ENCODE measurements at places on chromosomes 5 and 9. TPM values are rescaled to one million over a fixed set of nuclear protein-coding genes. Genes with fewer than 3 reads are reported as not detected.

DNA sequence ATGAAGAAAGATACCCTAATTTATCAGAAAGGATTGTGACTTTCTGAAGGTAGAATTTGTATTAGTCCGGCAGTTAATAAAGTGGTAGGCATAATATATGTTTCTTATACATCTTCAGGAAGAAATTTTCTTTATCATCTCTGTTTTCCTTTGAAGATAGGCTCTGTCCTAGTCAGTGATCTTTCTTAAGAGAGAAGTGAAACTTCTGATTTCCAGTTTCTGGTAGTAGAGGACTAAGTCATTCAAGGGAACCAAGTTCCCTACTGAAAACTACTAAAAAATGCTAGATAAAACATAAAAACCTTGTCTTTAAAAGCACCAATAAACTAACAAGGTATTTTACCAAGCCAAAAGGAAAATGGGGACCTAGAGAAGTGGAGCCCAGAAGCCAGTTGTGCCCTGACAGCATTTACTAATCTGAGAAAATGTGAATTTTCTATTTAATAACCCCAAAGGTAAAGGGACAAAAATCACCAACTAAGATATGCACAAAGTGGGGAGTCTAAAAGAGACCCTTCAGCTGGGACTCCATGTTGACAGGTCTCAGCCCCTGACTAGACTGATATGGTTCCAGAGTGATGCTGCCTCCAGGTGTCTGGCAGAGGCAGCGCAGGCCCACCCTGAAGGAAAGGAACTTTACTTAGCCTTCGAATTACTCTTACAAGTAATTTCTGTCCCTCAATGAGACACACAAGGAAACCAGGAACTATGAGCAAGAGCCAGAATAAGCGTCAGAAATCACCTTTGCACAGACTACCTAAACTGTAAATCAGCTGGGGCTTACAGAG is 72.7 kb downstream of the FAM78A start:
- no peak for DNase-seq
- no peaks in the 10 kb centered on the region for H3K4me1 ChIP-seq
- no peak overlapping the region for H3K27ac ChIP-seq
- H3K4me3 ChIP-seq, result no peak overlapping the region
- H3K27me3 ChIP-seq, result no peaks in the 10 kb centered on the region

LCN1 gene
- not detected for total RNA-seq

- H3K4me1 ChIP-seq, result peaks cover 33% of the 10 kb centered on the region
- H3K36me3 ChIP-seq, result peaks cover 12% of the 10 kb centered on the region
- no peak overlapping the region for H3K27ac ChIP-seq
- peak; percentile 54 for DNase-seq
These were observed 30.1 kb downstream of the B4GALT1 start for GRCh38 chr9:33136721-33137670.

DNA sequence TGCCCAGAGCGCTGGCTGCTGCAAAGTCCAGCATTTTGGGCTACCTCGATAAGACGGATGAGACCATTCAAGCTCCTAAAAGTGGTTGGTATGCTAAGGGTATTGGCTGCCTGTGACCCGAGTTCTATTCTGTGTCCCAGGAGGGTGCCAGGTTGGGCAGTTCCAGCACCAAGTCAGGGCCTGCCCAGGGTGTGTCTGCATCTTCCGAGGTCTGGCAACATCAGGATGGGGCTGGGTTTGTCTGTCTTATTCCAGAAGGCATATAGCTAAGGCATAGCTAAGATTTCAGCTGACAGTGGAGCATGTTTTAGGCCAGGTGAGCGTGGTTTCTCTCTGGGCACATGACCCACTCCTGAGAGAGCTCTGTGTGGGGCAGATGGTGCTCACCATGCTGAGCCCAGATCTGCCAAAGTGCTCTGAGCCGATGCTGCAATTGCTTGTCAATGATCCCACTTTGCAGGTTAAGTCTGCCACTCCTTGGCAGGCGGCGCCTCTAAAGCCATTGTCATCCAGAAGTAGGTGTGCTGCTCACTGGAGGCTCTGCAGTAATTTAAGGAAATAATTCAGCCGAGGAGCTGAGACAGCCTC is 7.8 kb downstream of the SLC9A3 start:
- H3K4me3 ChIP-seq, result no peak overlapping the region
- H3K36me3 ChIP-seq, result no peaks in the 10 kb centered on the region

GRCh38 chr9:88077071-88077617 is 61.1 kb downstream of the SPATA31C2 start:
- H3K27me3 ChIP-seq, result no peaks in the 10 kb centered on the region
- peak overlapping the region; percentile 84 for H3K27ac ChIP-seq
- peaks cover 13% of the 10 kb centered on the region for H3K4me1 ChIP-seq
- no peak for DNase-seq
- peak overlapping the region; percentile 51 for H3K4me3 ChIP-seq

- H3K36me3 ChIP-seq, result no peaks in the 10 kb centered on the region
- no peaks in the 10 kb centered on the region for H3K4me1 ChIP-seq
- no peak for DNase-seq
- H3K27ac ChIP-seq, result peak overlapping the region; percentile 23
These were observed 87.9 kb upstream of the MAMDC2 start for GRCh38 chr9:69955536-69956355.

- no peaks in the 10 kb centered on the region for H3K36me3 ChIP-seq
- H3K27me3 ChIP-seq, result no peaks in the 10 kb centered on the region
- peak overlapping the region; percentile 78 for H3K4me3 ChIP-seq
- peaks cover 53% of the 10 kb centered on the region for H3K4me1 ChIP-seq
- peak; percentile 88 for DNase-seq
These were observed 470 bp downstream of the HBEGF start for GRCh38 chr5:140345919-140346347.

DNA sequence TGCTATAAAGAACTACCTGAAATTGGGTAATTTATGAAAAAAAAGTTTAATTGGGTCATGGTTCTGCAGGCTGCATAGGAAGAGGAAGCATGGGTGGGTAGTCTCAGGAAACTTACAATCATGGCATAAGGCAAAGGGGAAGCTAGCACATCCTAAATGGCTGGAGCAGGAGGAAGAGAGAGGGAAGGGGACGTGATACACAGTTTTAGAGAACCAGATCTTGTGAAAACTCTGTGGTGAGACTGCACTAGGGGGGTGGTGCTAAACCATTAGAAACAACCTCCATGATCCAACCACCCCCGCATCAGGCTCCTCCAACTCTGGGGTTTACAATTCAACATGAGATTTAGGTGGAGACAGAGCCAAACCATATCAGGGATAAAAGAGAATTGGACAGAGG is 624.2 kb downstream of the PRR16 start:
- H3K4me1 ChIP-seq, result no peaks in the 10 kb centered on the region
- no peaks in the 10 kb centered on the region for H3K36me3 ChIP-seq
- no peak overlapping the region for H3K4me3 ChIP-seq
- no peaks in the 10 kb centered on the region for H3K27me3 ChIP-seq
- DNase-seq, result no peak

GRCh38 chr9:124258607-124259157 is 933 bp downstream of the NEK6 start:
- peaks cover 59% of the 10 kb centered on the region for H3K4me1 ChIP-seq
- no peak for DNase-seq
- no peaks in the 10 kb centered on the region for H3K36me3 ChIP-seq
- peak overlapping the region; percentile 56 for H3K4me3 ChIP-seq
- no peaks in the 10 kb centered on the region for H3K27me3 ChIP-seq

SPINK6 gene
- 0.99 TPM for total RNA-seq

DNA sequence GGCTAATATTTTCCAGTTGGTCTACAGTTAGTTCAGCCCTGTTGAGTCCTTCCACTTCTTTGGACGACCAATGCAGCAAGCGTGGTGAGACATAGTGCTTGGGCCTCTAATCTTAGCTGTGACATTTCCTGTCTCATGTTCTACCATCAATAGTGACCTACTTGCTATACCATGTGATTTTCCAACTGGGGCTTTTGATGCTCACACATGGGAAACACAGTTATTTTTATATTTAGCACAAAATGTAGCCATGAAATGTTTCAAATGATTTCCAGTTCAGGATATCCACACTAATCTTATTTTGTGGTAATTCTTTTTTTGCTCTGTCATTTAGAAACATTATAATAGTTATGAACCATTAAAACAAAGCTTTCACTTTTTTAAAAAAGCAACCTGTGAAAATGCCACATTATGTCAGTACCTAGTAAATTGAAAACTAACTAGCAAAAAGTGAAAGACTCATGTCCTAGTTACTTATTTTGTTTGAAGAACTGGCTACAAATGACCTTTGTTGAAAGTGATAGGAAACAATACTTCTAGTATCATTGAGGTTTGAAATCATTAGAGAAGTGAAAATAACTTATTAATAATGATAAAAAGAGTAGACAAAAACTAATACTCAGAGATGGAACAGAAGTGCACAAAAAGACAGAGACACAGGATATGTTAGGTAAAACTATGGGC is 18.3 kb downstream of the MARCHF3 start:
- no peaks in the 10 kb centered on the region for H3K27me3 ChIP-seq
- H3K36me3 ChIP-seq, result no peaks in the 10 kb centered on the region
- H3K4me3 ChIP-seq, result no peak overlapping the region

DNA sequence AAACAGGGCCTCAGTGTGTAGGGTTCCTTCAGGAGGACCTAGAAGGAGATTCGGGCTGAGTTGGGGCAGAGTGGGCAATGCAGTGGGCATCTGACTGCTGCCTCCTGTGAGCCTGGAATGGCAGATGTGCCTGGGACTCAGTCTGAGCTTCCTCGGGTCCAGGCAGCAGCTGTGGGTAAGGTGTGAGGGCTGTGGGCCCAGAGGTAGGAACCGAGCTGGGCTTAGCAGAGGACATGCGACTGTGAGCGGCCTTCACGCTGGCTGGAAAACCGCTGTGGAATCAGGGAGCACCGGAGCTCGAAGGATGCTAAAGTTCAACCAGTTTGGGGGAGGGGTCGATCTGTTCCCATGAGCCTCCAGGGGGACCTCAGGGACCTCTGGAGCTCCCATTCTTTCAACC is 137.0 kb downstream of the PAX5 start:
- no peaks in the 10 kb centered on the region for H3K27me3 ChIP-seq
- no peak overlapping the region for H3K27ac ChIP-seq
- DNase-seq, result peak; percentile 39

- no peak overlapping the region for H3K4me3 ChIP-seq
- no peaks in the 10 kb centered on the region for H3K4me1 ChIP-seq
- H3K36me3 ChIP-seq, result peaks cover 6% of the 10 kb centered on the region
- no peaks in the 10 kb centered on the region for H3K27me3 ChIP-seq
- no peak for DNase-seq
- H3K27ac ChIP-seq, result no peak overlapping the region
These were observed 57.9 kb downstream of the STX17 start for GRCh38 chr9:99964336-99964735.

GRCh38 chr5:83000428-83000827 is 76.8 kb downstream of the TMEM167A start:
- H3K27ac ChIP-seq, result no peak overlapping the region
- no peaks in the 10 kb centered on the region for H3K36me3 ChIP-seq
- no peak for DNase-seq
- no peaks in the 10 kb centered on the region for H3K4me1 ChIP-seq
- H3K4me3 ChIP-seq, result no peak overlapping the region

ADGRD2 gene
- not detected for total RNA-seq

GRCh38 chr5:154535535-154535934 is 57.5 kb upstream of the HAND1 start:
- H3K4me3 ChIP-seq, result no peak overlapping the region
- H3K36me3 ChIP-seq, result no peaks in the 10 kb centered on the region
- H3K27ac ChIP-seq, result no peak overlapping the region
- no peak for DNase-seq
- H3K4me1 ChIP-seq, result no peaks in the 10 kb centered on the region

GPR150 gene
- total RNA-seq, result not detected

DNA sequence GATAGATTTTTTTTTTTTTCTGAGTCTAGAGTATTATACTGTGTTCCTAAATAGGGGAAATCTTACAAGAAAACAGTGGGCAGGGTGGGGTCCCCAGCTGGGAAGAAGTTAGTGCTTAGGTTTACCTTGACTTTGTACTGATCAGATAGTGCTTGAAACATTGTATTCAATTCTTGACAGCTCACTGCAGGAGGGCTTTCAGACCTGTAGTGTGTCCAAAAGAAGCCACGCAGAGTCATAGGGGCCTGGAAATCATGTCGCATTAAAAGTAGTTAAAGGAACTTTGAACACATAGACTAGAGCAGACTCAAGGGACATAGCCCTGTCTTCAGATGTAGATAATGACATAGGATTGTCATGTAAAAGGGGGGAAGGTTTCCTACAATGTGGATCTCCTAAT is 215.4 kb upstream of the NR4A3 start:
- H3K36me3 ChIP-seq, result no peaks in the 10 kb centered on the region
- DNase-seq, result no peak
- no peak overlapping the region for H3K4me3 ChIP-seq
- H3K4me1 ChIP-seq, result no peaks in the 10 kb centered on the region
- H3K27me3 ChIP-seq, result no peaks in the 10 kb centered on the region
- H3K27ac ChIP-seq, result no peak overlapping the region

DNA sequence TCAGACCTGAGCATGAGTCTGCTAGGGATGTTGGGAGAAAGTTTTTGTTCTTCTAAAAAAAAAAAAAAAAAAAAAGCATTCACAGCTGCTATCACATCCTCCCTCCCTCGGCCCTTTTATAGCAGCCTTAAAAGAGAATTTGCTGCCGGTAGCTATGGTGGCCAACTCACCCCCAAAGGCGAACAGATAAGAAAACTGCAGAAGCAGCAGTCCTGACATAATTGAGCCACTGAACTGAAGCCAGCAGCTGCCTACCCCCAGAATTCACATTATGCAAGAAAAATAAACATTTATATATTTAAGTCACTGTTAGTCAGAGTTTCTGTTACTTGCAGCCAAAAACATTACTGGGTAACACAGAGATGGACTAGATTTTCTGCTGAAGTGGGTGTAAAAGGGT is 124.3 kb upstream of the SMARCA2 start:
- H3K4me1 ChIP-seq, result no peaks in the 10 kb centered on the region
- DNase-seq, result no peak
- no peaks in the 10 kb centered on the region for H3K36me3 ChIP-seq
- no peaks in the 10 kb centered on the region for H3K27me3 ChIP-seq
- no peak overlapping the region for H3K4me3 ChIP-seq

GRCh38 chr5:68418201-68418600 is 202.6 kb downstream of the PIK3R1 start:
- no peaks in the 10 kb centered on the region for H3K36me3 ChIP-seq
- no peaks in the 10 kb centered on the region for H3K27me3 ChIP-seq
- DNase-seq, result peak; percentile 64
- H3K4me3 ChIP-seq, result no peak overlapping the region
- no peak overlapping the region for H3K27ac ChIP-seq

- DNase-seq, result no peak
- no peak overlapping the region for H3K27ac ChIP-seq
- no peaks in the 10 kb centered on the region for H3K4me1 ChIP-seq
- no peak overlapping the region for H3K4me3 ChIP-seq
- H3K36me3 ChIP-seq, result no peaks in the 10 kb centered on the region
These were observed 229.5 kb downstream of the PAPPA start for GRCh38 chr9:116383133-116383532.

DNA sequence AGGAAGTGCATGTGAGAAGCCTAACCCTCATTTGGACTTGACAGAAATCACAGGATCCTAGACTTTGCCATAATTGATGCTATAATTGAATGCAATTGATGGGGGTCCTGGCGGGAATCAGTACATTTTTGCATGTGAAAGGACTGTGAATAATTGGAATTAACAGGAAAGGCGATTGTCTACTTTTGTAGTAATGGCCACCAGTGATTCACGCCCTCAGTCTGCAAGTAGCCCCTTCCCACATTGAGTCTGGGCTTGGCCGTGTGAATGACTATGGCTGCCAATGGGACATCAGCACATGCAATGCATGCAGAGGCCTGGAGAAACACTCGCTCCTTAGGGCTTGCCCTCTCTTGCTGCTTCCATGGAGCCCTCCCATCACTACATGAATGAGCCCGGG is 107.8 kb upstream of the OSMR start:
- no peaks in the 10 kb centered on the region for H3K4me1 ChIP-seq
- H3K27me3 ChIP-seq, result no peaks in the 10 kb centered on the region
- H3K4me3 ChIP-seq, result no peak overlapping the region
- H3K27ac ChIP-seq, result no peak overlapping the region
- DNase-seq, result no peak

RNF145 gene
- 54.2 TPM for total RNA-seq
